NCI-H69 (cell line): ENCODE measurements at places on chromosomes 3 and 15.
A peak's percentile ranks its signal among the peaks of the same experiment; 100 is the strongest.

DNA sequence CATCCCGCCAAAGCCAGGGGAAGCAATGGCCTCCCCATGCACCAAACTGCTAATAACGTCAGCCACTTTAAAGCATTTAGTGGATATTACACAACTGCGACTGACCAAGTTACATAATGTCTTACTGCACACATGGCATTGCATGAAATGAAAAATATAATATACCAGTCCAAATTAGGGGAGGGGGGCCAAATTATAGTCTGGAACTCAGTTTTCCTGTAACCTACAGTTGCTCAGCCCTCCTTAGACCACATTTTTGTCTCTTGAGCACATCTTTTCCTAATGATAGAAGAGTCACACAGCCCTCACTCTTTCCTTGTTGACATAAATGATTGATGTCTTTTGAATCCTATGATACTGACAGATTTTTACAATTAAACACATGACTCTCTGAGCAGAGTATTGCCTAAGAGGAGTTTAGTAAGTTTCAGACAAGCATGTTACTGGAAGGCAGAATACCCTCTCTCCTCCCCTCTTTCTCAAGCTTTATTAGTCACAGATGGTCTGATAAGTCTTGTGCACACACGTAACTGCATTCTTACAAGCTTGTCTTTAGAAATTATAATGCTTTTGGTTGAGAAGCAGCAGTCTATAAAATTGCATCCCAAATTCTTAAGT lies 1.1 kb upstream of the PLD1 start:
- no peak for DNase-seq

GRCh38 chr3:121018917-121019321 lies 110.9 kb downstream of the STXBP5L start:
- DNase-seq = no peak

DNA sequence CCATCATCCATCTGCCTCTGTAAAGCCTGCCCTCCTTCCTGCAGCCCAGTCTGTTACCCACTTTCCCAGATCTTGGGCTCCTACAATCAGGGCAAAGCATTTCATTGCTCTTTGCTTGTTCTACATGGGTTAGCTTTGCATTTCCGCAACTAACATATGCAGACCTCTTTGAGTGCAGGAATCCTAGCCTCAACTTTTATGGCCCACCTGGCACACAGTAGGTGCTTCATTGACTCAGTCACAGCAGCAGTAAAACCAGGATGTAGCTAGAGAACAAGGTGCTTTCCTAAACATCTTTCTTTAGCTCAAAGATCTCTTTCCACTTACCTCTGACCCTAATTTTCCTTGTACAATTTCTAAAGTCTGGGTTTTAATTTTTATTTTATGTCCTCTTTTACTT lies 3.5 kb downstream of the CD80 start:
- no peak for DNase-seq

DNA sequence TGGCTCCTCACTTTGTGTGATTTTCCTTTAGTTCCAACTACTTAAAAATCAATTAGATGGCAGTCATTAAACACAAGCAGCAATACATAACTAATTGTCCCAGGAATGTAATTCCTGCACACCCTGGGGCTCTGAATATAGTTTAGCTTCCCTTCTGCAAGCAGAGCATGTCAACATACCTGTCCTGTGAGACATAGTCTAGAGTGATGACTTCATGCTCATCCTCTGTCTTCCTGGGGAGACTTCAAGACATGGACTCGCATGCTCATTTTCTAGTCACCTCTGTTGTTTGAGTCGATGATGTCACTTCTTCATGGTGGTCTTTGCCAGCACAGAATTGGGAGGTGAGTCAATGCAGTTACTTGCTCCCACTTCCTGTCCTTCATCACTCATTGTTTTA lies 15.7 kb downstream of the C3orf52 start:
- DNase-seq = peak; percentile 83
